Small intestine (tissue), 16 donors: ENCODE measurements at places on chromosomes 3 and 15. TPM values are rescaled to one million over a fixed set of nuclear protein-coding genes. Genes with fewer than 3 reads are reported as not detected.

GNB4 gene
- polyA plus RNA-seq, result 6.8 TPM

CTXN2 gene
- 0.03 TPM for polyA plus RNA-seq

KCNMB2 gene
- 0.06 TPM for polyA plus RNA-seq

C3orf85 gene
- 121 TPM for polyA plus RNA-seq

GMNC gene
- 0.01 TPM for polyA plus RNA-seq

BUB1B gene
- 15.6 TPM for polyA plus RNA-seq

DNA sequence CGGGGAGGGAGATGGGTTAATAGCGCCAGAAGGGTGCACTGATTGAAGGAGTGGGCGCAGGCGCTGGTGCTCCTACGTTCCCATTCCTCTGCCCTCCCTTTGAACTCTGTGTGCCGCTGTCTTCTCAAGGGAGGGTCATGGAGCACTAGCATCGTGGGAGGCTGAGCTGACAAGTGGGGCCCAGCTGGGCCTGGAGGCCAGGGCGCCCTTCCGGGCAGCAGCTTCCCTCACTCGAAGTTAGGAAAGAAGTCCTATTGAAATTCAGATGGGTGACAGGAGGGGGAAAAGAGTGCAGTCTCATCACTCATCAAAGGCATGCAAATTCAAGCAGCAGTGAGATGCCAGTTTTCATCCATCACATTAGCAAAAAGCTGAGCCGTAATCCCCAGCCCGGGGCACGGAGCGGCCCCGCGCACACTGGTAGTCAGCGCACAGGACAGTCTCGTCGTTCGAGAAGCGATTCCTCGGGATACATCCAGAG, 128.2 kb downstream of the LRRK1 start:
- no peak for DNase-seq
- H3K27me3 ChIP-seq, result no peaks in the 10 kb centered on the region
- no peaks in the 10 kb centered on the region for H3K4me1 ChIP-seq
- H3K36me3 ChIP-seq, result peaks cover 2% of the 10 kb centered on the region
- no peak overlapping the region for H3K27ac ChIP-seq

DNA sequence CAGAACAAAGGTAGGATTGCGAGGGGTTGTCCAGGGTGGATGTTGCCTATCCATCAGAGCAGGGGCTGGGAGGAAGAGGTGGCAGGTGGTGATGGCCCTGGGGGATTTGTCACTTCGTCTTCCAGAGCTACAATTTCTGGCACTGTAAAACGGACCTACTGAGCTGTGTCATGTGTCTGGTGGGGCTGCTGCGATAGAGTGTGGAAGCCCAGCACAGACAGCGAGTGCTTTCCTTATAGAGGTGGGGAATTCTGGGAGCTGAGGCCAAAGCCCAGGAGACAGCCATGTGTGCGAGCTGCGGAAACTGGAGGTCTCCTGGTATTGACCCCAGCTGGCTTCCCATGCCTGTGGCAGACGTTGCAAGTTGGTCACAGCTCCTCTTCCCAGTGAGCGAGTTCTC, 61.2 kb upstream of the SEC22A start:
- H3K27me3 ChIP-seq, result no peaks in the 10 kb centered on the region
- DNase-seq, result no peak
- no peak overlapping the region for H3K27ac ChIP-seq
- H3K4me1 ChIP-seq, result peaks cover 4% of the 10 kb centered on the region

GRCh38 chr15:60590935-60591495, 112.1 kb upstream of the ICE2 start:
- no peaks in the 10 kb centered on the region for H3K27me3 ChIP-seq
- H3K4me3 ChIP-seq, result peak overlapping the region; percentile 85
- peak overlapping the region; percentile 79 for H3K27ac ChIP-seq
- peak; percentile 66 for DNase-seq
- no peaks in the 10 kb centered on the region for H3K4me1 ChIP-seq
- H3K36me3 ChIP-seq, result no peaks in the 10 kb centered on the region

DNA sequence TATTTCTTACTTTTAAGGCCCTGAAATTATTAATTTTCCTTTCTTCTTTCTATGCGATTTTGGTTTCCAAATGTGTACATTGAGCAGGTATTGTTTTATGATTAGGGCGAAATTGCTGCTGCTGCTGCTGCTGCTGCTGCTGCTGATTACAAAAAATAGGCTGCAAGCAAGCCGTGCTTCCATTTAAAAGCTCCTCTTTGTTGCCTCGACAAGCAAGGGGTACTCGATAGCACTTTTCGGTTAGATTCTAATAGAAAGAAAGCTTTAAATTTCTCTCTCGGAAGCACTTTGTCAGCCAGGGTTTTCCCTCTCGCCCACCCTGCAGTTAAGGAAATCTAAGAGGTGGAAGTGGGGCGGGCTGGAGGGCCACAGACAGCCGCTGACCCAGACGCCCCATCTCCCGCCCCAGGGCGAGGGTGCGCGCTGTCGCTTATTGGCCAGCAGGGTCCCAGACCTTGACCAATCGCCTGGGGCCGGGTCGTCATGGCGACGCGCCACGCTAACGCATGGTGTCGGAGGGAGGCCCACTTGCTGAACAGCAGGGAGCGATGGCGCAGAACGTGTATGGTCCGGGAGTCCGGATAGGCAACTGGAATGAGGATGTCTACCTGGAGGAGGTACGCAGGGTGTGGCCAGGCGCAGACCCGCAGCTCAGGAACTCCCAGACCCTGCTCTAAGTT, at the start of gene CFAP161:
TSS of gene CFAP161 (plus strand) at position 489 of the 680 bp plus-strand sequence. CDS start at position 549, 60 bp downstream.
- H3K27me3 ChIP-seq, result peaks cover 2% of the 10 kb centered on the region
- H3K36me3 ChIP-seq, result no peaks in the 10 kb centered on the region
- H3K4me1 ChIP-seq, result no peaks in the 10 kb centered on the region
- no peak within 1 kb of the TSS for H3K4me3 ChIP-seq

GRCh38 chr3:195817578-195818135, 5.9 kb upstream of the MUC4 start:
- no peak overlapping the region for H3K27ac ChIP-seq
- H3K36me3 ChIP-seq, result no peaks in the 10 kb centered on the region
- no peak for DNase-seq
- no peaks in the 10 kb centered on the region for H3K4me1 ChIP-seq
- peaks cover under 1% of the 10 kb centered on the region for H3K27me3 ChIP-seq
- no peak overlapping the region for H3K4me3 ChIP-seq

DNA sequence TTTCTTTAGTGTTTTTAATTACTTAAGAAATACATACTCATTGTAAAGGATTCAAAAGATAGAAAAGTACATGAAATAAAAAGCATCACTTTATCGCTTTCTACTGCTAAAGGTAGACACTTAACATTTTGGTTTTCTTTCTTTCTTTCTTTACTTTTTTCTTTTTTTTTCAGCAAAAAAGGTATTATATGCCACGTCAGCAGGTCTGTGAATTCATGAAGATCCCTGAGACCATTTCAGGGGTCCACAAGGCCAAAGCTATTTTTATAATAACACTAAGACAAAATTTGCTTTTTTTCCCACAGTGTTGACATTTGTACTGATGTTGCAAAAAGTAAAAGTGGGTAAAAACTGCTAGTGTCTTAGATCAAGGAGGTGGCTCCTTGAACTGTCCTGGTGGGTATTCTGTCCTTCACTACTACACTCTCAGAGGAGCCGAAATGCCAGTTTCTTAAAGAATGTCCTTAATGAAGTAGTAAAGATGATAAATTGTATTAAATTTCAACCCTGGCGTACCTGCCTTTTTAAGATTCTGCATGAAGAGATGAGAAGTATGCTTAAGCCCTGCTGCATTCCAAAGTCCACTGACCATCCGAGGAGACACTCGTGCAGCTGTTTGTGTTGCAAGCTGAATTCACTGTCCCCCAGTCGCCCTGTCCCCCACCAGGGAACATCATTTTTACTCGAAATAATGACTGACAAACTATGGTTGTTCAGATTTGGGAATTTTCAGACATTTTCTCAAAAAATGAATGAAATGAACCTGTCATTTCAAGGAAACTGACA, 106.7 kb upstream of the PIAS1 start:
- H3K27me3 ChIP-seq, result no peaks in the 10 kb centered on the region
- no peaks in the 10 kb centered on the region for H3K4me1 ChIP-seq
- peak; percentile 64 for DNase-seq
- H3K36me3 ChIP-seq, result no peaks in the 10 kb centered on the region
- H3K27ac ChIP-seq, result no peak overlapping the region

DNA sequence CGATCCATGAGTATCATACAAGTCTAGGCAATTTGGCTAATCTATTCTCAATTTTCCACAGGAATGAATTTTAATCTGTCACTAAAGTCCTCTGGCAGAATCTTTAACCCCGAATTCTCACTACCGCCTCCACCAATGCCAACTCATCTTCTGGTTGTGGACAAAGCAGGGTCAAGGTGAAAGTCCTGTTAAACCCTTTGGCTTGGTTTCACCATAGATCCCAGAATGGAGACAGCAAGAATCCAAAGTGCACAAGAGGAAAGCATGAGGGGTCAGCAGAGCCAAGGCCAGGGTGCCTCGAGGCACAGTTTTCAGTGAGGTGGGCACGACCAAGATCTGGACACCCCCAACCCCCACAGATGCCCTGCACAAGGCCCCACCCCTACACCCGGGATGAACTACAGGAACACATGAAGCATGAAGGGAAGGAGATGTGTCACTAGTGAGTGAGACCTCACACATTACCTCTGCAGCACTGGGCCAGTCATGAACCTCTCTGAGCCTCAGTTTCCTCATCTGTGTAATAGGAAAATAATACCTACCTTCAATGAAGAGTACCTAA, 466.2 kb downstream of the EPHB1 start:
- no peak for DNase-seq
- no peak overlapping the region for H3K4me3 ChIP-seq
- H3K27me3 ChIP-seq, result no peaks in the 10 kb centered on the region
- no peaks in the 10 kb centered on the region for H3K4me1 ChIP-seq

- H3K27ac ChIP-seq, result no peak overlapping the region
- H3K36me3 ChIP-seq, result no peaks in the 10 kb centered on the region
- H3K4me3 ChIP-seq, result no peak overlapping the region
- DNase-seq, result no peak
- H3K4me1 ChIP-seq, result no peaks in the 10 kb centered on the region
Observed at GRCh38 chr3:121481106-121481880, 64.5 kb downstream of the POLQ start.

DNA sequence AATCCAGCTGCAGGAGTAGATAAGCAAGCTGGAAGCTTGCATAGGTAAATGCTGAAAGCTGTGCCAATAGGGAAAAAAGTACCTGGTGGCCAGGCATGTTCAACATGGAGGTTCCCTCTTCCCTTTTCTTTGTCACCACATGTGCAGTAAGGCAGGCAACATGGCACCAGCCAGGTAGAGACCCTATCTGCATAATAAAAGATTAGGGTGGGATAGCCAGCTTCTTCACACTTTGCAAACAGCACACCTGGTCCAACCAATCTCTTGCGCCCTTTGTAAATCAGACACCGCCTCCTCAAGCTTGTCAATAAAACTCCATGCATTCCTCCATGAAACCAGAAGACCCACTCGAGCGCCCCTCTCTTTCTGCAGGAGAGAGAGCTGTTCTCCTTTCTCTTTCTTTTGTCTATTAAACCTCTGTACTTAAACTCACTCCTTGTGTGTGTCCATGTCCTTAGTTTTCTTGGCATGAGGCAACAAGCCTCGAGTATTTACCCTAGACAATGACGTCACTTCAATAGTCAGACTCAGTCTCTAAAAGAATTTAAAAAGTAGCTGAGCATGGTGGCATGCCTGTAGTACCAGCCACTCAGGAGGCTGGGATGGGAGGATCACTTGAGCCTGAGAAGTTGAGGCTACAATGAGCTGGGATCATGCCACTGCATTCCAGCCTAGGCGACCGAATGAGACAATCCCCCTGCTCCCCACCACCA, 256.3 kb downstream of the SCAPER start:
- H3K27ac ChIP-seq, result no peak overlapping the region
- no peak overlapping the region for H3K4me3 ChIP-seq
- no peaks in the 10 kb centered on the region for H3K4me1 ChIP-seq
- peaks cover 7% of the 10 kb centered on the region for H3K36me3 ChIP-seq
- no peaks in the 10 kb centered on the region for H3K27me3 ChIP-seq
- DNase-seq, result no peak

GRCh38 chr15:37877851-37878741, 56.3 kb upstream of the TMCO5A start:
- no peak for DNase-seq
- H3K36me3 ChIP-seq, result no peaks in the 10 kb centered on the region
- no peak overlapping the region for H3K27ac ChIP-seq

DNA sequence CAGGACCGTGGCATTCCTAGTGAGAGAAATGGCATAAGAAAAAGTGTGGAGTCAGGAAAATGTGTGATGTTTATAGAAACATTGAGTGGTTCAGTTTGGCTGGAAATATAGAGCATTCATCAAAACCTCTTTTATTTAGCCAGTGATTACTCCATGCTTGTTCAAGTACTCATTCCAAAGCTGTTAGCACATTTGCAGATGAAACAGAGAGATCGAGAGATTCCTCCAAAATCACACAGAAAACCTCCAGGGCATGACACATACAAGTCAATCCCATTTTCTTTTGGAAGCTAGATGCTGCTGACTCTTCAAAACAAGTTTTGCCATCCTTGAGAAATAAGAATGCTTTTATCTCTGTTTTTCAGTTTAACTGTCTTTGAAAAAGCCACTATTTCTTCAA, 11.5 kb upstream of the MB21D2 start:
- no peaks in the 10 kb centered on the region for H3K36me3 ChIP-seq
- no peak overlapping the region for H3K27ac ChIP-seq
- no peak for DNase-seq
- no peak overlapping the region for H3K4me3 ChIP-seq
- no peaks in the 10 kb centered on the region for H3K27me3 ChIP-seq
- H3K4me1 ChIP-seq, result no peaks in the 10 kb centered on the region

- H3K36me3 ChIP-seq, result no peaks in the 10 kb centered on the region
- H3K4me3 ChIP-seq, result no peak overlapping the region
- H3K27ac ChIP-seq, result no peak overlapping the region
- no peaks in the 10 kb centered on the region for H3K4me1 ChIP-seq
Observed at GRCh38 chr3:150779402-150779858, 16.5 kb upstream of the SIAH2 start.

- H3K36me3 ChIP-seq, result no peaks in the 10 kb centered on the region
- no peak for DNase-seq
- H3K4me1 ChIP-seq, result no peaks in the 10 kb centered on the region
- H3K27ac ChIP-seq, result no peak overlapping the region
- H3K4me3 ChIP-seq, result no peak overlapping the region
Observed at GRCh38 chr3:104738271-104738670, 628.4 kb upstream of the ALCAM start.

- H3K36me3 ChIP-seq, result no peaks in the 10 kb centered on the region
- no peak for DNase-seq
- H3K4me1 ChIP-seq, result no peaks in the 10 kb centered on the region
- no peaks in the 10 kb centered on the region for H3K27me3 ChIP-seq
- H3K4me3 ChIP-seq, result no peak overlapping the region
Observed at GRCh38 chr3:128987302-128988100, 6.4 kb downstream of the CFAP92 start.

DNA sequence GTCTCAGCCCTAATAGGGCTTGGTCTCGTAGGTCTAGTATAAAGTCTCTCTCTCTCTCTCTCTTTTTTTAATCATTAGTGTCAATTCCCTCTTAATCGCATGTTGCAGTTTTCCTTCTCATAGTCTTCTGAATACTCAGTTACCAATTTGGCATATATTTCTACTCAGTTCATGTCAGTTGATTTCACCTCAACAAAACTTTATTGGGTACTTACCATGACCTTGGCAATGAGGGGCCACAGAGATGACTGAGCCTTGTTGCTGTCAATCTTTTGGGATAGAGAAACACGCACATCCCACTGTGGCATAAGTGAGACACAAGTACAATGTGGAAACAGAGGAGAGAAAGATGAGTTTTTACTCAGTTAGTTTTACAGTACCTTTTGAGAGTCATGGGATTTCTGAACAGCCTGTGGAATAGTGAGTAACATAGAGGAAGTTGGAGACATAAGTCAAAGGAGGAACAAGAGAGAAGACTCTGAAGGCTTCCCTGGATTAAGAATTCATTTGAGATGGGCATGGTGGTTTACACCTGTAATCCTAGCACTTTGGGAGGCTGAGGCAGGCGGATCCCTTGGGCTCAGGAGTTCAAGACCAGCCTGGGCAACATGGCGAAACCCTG, 150.2 kb upstream of the CBLB start:
- no peaks in the 10 kb centered on the region for H3K4me1 ChIP-seq
- H3K4me3 ChIP-seq, result no peak overlapping the region
- H3K27ac ChIP-seq, result no peak overlapping the region
